Activated CD4-positive, alpha-beta T cell treated with anti-CD3 and anti-CD28 coated beads for 4 hours (primary cell): ENCODE measurements at places on chromosomes 5 and 9.

DNA sequence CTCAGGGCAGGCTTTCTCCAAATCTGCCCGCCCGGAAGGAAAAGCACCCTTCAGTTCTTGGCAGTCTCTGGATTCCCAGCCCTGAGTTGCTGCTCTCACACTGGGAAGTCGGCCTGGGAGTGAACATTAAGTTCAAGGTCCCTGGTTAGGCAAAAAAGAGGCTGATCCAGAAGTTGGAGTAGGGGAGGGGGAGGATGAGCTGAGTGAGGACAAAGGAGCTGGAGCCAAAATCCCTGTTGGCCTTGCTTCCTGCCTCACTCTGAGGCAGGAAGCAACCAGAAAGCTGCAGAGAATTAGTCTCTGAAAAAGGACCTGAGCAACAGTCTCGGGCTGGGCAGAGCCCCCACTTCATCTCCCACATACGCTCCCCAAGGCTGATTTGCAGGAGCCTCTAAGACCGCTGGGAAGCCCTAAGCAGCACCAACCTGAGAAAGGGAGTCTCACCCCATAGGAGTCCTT is 15.0 kb upstream of the RPS14 start:
- no peak for DNase-seq

- no peak for DNase-seq
Observed at GRCh38 chr9:98997604-98998003, 53.9 kb downstream of the COL15A1 start.

DNA sequence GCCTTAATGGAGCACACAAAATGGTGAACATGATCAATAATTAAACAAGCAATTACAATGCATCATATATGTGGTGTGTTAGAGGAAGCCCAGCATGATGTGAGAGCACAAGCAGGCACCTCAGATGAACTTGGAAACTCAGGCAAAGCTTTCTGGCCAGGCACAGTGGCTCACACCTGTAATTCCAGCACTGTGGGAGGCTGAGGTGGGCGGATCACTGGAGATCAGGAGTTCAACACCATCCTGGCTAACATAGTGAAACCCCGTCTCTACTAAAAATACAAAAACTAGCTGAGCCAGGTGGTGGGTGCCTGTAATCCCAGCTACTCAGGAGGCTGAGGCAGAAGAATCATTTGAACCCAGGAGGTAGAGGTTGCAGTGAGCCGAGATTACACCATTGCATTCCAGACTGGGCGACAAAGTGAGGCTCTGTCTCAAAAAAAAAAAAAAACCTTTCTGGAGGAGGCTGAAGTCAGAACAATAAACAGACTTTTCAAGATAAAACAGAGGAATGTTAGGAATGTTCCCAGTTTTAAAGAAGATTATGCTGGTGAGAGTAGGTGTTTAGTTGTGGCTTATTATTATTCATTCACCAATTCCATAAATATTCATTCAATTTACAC is 159.4 kb downstream of the CEMIP2 start:
- no peak for DNase-seq

DNA sequence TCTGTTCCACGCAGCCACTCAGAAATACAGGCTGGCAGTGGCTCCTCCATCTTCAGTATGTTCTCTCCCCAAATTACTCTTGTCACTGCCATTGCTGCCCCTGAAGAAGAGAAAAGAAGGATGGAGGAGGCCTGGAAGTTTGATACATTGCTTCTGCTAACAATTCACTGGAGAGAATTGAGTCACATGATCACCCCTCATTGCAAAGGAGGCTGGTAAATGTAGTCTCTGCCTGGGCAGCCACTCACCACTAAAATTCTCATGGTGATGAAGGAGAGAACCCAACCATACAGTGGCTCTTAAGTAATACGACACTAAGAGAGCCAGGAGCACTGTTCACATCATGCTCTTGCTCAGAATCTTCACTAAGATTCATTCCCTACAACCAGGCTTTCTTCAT is 112.0 kb downstream of the DOCK8 start:
- DNase-seq: no peak

GRCh38 chr5:133132717-133133116 is 80.9 kb downstream of the HSPA4 start:
- DNase-seq: no peak

DNA sequence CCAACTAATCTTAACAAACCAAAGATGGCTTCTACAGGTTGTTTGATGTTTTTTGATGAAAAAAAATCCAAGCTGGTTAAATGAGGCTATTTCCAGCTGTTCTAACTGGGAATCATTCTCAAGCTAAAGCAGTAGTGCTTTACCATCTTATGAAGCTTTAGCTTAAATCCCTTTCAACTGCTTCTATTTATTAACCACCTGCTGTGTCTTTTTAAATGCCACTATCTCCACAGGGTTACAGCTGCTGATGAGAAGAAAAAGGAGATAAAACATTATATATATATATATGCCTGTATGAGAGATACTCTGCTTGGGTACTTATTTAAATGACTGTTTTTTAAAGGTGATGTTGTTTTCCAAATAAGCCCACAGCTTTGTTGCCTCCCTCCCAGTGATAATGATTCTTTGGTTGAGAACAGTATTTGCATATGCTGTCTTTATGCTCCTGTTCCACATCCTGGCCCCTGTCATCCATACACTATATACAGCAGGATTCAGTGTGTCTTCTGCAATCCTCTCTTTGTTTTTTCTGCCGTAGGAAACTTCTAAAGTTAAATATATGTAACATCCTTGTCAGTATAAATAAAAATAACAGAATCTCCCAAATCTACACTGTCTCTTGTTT is 164.0 kb downstream of the PAM start:
- DNase-seq: no peak

- no peak for DNase-seq
Observed at GRCh38 chr9:76219560-76220151, 174.6 kb downstream of the RFK start.

DNA sequence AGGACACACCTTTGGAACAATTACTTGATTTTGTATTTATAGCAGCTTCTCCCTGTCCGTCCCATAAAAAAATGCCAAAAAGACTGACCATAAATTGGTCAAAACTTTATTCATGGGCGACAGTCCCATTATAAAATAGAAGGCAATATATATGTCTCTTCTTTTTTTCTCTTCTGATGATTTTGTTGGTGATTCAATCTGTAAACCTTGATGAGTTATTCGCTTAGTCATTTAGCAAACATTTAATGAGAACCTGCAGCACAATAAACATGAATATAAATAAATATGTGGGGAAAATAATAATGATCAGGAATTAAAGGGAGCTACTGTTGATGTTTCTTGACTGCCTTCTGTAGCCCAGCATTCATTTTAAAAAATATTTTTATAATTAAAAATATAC is 356.4 kb upstream of the ACTBL2 start:
- no peak for DNase-seq

DNA sequence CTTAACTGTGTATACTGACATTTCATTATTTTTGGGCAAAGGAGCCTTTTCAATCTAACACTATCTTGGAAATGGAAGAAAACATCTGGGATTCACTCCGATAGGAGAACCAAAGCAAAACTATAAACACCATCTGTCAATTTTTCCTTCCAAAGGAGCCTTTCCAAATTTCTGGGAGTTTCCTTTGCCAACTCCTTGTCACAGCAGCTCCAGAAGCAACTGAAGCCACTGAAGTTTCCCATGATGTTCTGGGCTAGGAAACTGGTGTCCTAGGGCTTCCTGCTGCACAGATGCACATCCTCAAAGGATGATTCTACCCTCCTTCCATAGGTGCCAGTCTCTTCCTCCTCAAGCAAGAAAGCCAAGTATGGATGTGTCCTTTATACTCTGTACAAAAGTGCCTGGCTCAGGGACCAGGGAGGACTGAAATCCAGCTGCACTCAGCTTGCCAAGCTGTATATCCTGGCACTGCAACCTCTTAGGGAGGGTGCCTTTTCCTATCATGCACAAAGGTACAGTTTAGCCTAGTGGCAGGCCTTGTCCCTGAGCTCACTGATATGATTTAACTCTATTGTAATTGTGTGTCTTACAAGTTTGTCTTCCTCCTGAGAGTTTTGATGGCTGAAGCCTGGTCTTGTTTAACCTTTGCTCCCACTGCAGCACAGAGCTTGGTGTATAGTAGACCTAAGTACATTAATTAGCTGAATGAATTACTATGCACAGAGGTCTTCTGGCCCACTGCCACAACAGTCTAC is 8.4 kb upstream of the UBAP1 start:
- DNase-seq: no peak

DNA sequence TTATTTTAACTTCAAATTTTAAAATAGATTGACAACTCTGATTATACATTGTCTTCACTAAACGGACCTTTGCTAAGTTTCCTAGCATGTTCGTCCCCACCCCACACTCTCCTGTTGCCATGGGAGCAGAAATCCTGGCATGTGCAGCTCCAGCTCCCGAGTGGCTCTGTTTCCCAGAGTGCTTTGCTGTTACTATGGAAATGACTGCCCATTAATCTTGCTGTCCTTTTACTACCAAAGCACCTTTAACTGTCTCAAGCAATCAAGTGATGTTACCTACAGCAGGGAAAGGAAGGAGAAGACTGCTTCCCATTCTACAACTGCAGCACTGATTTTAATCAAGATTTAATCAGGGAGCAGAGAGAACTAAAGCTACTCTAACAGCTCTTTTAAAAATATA is 212.0 kb upstream of the KIF2A start:
- DNase-seq: no peak

- no peak for DNase-seq
Observed at GRCh38 chr5:8239198-8239597, 370.2 kb downstream of the MTRR start.
